ENCODE measurements at places on chromosomes 5 and 9.

DNA sequence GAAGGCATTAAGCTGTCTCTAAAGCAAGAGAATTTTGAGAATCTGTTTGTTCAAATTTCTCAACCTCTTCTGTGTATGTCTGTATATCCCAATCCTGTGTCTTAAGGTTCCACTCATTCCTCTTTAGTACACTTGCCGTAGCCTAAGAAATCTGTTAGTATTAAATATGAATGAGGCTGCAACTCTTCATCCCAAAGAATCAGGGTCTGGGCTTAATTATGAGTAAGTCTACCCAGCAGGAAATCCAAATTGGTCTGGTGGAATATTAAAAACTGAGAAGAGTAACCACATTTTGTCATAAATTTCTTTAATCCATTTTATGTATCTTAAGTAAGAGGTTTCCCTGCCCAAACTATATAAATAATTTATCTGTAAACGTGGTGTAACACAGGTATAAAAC, 1171.2 kb downstream of the CDH12 start:
- no peak for DNase-seq

DNA sequence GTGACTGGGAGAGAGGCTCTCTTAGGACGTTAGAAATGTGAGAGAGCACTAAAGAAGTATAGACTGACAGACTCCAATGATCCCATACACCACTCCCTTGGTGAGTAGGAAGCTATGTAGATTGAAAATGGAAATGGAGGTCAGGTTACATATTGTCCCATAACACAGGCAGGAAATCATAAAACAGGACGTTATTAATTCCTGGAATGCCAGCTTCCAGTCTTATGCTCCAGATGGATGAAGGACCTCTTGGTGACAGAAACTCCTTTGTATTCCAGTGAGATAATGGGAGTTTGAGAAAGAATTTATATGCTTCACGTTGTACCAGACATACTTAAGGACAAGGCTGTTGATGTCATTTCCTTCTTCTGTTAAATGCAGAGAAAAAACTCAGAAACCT, 338.2 kb upstream of the ITGA1 start:
- no peak for DNase-seq

GRCh38 chr5:40755093-40755406, 711 bp downstream of the TTC33 start:
- DNase-seq = peak; percentile 44

- DNase-seq = no peak
Measured at GRCh38 chr9:3569529-3569928, 43.7 kb upstream of the RFX3 start.

DNA sequence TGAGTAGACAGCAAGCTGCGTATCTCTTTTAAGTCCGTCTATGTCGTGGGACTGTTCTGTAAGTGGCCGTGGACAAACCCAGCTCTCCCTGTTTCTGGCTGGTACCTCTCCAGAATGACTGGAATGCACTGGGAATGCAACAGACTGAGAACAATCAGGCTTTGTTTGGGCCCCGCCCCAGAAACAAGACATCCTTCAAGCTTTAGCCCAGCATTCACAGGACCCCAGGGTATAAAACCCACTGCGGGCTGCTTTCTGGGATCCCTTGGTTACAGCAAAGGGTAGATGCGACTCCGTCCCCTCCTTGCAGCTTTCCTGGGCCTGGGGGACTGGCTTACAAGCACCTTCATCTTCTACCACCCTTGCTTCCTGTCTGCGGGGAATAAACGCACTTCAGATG, 45.6 kb upstream of the SPTLC1 start:
- no peak for DNase-seq

Measured in T-helper 9 cell (primary cell).